ENCODE measurements at places on chromosomes 3 and 15.
A peak's percentile ranks its signal among the peaks of the same experiment; 100 is the strongest.

DNA sequence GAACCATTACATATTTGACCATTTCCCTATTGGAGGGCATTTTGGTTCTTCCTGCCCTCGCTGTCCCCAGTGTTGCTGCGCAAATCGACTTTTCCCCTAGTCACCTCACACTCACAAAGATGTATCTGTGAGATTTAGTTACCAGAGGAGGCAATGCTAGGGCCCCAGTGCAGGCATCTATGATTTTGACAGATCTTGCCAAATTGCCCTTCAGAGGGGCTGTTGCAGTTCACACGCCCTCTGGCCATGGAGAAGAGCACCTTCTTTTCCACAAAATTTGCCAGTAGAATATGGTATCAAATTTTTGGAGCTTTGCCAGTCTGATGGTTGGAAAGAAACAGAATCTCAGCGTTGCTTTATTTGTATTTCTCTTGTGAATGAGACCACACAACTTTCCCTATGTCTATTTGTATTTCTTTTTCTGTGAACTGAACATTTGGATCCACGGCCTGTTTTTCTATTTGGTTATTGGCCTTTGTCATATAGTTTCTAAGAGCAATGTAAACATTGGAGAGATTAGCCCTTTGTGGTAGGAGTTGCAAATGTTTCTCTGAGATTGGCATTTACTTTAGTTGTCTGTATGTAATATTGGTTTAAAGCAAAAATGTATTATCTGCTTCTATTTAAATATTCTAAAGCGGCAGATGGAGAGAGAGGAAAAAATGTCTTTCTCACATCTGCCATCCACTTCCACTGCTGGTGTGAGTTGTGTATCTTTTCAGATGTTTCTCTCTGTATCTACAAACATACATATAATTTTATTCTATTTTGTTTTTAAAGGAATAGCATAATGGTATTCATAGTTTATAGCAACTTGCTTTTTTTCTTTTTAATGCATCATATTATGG is 66.1 kb downstream of the DNASE1L3 start:
- no peak for DNase-seq

GRCh38 chr3:33149342-33149741 is 35.5 kb downstream of the CRTAP start:
- DNase-seq: peak; percentile 69

GRCh38 chr3:104165866-104166265 is 1200.8 kb upstream of the ALCAM start:
- no peak for DNase-seq

DNA sequence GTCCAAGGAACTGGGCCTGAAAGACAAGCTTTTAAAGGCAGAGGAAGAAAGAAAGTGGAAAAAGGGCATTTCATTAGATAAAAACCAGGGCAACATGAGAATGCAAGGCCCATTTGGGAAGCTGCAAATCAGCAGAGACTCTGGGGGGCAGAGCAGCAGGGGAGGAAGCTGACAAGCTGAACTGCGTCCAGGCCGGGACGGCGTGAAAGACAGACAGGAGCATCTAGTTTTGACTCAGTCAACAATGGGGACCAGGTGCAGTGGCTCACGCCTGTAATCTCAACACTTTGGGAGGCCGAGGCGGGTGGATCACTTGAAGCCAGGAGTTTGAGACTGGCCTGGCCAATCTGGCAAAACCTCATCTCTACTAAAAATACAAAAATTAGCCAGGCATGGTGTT is 69.9 kb downstream of the CDC25A start:
- DNase-seq: no peak

DNA sequence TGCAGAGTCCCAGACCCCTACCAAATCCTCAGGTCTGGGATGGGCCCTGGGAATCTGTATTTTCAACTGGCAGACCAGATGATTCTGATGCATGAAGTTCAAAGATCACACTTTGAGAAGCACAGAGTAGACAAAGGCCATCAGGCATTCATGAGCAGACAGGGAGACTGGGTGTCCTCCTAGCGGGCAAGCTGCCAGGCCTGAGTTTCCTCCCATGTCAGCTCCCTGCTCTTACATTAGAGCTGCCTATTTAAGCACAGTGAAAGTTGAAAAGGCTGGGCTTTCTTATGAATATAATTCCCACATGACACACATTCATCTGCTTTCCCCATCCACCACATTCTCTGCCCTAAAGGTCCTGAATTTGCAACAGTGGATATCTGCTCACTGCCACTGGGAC is 14.0 kb downstream of the CAPN3 start:
- no peak for DNase-seq

DNA sequence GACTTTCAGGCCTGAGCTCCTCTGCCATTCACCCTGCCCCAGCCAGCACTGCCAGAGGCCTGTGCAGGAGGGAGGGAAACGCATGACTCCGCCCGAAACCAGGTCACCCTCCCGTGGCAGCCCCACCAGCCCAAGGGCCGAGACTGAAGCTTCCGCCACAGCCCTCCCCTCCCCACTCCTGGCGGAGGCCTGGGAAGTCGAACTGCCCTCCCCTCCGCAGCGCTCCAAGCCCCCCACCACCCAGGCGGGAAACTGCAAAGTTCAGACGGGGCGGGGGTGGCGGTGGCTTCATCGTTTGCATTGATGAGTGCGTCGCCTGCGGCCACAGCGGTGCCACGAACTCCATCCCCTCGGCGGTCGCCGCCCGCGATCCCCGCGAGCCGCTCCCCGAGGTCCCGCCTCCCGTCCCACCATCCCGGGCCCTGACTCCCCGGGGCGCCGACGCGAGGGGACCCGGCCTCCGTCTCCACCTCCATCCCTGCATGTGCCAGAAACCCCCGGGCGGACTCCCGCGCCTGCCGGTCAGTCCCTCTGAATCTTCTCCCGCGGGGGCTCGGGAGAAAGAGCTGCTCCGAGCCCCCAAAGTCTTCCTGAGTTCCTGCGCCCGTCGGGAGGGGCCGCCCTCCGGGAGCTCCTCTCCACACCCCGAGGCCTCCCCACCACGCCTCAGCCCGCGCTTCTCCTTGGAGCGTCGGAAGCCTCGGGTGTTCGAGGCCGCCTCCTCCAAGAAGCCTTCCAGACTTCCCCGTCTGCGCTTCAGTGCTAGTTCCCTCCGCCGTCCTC is 698 bp downstream of the MELTF start:
- peak; percentile 30 for DNase-seq

DNA sequence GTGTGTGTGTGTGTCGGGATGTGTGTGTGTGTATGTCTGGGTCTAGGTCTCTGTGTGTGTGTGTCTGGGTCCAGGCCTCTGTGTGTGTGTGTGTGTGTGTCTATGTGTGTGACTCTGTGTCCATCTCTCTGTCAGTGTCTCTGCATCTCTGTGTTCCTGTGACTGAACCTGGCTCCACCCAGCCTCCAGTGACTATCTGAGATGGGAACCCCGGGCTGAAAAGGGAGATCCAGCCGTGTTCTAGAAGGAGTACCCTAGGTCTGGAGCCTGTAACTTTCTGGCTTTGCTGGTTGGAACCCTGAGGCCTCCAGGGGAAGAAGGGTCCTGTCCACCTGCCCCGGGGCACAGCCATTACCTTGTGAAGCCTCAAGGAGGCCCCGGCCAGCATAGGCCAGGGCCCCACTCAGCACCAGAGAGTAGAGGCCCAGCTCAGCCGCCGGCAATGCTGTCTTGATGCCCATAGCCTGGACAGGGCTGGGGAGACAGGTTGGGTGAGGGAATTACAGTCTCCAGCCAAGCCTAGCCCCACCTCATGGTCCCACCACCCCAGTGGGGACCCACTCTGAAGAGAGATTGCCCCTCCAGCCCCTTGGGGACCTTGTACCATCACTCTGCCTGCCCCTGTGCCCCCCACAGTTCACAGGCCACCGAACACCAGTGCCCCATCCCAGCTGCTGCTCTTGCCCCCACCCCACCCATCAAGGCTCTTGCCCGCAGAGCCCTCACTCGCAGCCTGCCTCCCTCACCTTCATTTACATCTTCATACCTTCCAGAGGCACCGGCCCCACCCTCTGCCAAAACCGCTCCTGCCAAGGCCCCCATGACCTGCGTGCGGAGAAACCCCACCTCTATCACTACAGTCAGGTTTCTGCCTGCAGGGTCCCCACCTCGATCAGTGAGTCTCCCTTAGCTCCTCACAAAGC is 2.0 kb downstream of the HHATL start:
- DNase-seq: no peak

GRCh38 chr15:94238539-94239118 is 7.3 kb downstream of the MCTP2 start:
- DNase-seq: peak; percentile 29

- no peak for DNase-seq
Measured at GRCh38 chr3:159548675-159549335, 439.8 kb upstream of the IL12A start.

GRCh38 chr3:61908382-61908781 is 347.0 kb downstream of the PTPRG start:
- DNase-seq: no peak

DNA sequence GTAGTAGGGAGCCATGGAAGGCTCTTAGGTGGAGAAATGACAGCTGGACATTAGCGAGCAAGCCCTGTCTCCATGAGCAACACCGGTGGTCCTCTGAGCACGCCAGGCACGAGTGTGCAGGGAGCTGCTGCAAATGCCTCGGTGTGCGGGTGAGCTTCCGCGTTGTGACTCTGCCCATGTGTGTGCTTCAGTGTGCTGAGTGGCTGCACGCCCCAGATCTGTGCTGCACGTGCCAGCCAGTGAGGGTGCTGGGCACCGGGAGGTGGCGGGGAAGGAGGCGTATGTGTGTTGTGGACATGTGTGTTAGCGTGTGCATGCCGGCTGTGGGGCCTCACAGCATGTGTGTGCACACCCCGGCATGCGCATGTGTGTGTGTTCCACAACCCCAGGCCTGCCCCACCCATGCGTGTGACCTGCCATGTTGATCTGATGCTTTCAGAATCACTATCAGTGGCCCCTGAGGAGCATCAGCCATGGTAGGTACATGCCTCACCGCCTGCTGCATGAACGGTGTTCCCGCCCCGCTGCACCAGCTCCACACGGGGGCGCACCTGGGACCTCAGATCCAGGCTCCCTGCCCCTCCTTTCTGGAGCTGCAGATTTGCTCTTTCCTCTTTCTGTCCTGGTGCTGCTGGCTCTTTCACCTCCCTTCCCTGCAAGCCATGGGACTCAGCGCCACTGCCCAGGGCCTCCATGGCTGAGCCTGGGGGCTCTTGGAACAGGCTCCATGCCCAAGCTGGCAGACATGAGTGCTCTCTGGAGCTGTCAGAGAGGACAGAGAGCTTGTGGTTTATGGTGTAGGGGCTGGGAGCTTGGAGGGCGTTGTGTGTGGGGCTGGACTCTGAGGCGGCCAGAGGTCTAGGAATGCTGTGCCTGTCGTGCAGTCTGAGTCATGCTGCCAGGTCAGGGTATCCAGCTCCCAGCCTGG is 169.4 kb downstream of the TBC1D2B start:
- peak; percentile 39 for DNase-seq

DNA sequence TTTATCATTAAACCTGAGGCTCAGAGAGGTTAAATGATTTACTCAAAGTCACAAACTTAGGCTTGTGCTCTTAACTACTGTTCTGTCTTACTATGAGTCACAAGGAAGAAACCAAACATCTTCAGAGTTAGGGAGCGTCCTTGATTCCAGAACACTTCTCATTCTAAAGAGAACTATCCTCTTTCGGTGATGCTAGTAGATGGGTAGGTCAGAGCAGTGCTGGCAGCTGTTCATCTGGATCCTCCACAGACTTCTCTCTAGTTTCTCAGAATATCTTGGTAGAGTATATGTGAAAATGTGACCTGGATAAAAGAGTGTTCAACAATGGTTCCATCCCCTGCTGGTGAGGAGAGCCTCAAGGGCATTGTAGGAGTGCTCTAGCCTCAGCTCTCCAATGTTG is 3.3 kb downstream of the ARL6IP5 start:
- DNase-seq: peak; percentile 51

DNA sequence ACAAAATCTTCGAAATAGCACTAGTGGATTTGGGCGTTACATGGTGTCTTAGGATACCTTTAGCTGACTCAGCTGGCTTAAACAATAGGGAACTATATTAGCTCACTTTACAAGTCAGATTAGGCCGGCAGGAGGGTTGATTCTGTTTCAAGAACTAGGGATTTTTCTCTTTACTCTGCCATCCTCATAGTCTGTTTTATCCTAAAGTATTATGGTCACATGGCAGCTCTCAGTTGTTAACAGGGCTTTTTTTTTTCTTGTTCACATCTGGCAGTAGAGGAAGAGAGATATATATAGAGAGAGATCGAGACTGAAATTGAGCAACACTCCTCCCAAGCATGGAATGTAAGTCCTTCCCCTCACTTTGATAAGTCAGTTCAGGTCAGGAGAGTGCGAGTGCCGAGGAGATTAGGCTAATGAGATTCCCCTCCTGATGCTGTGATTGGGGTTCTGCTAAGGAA is 32.9 kb downstream of the CHP1 start:
- DNase-seq: no peak

- no peak for DNase-seq
Measured at GRCh38 chr3:19190602-19191001, 42.3 kb downstream of the KCNH8 start.

- no peak for DNase-seq
Measured at GRCh38 chr15:40102897-40103858, 5.5 kb downstream of the BMF start.

- no peak for DNase-seq
Measured at GRCh38 chr15:54638666-54639065, 558.1 kb downstream of the RSL24D1 start.

- no peak for DNase-seq
Measured at GRCh38 chr3:157830556-157831236, 275.5 kb downstream of the SHOX2 start.

DNA sequence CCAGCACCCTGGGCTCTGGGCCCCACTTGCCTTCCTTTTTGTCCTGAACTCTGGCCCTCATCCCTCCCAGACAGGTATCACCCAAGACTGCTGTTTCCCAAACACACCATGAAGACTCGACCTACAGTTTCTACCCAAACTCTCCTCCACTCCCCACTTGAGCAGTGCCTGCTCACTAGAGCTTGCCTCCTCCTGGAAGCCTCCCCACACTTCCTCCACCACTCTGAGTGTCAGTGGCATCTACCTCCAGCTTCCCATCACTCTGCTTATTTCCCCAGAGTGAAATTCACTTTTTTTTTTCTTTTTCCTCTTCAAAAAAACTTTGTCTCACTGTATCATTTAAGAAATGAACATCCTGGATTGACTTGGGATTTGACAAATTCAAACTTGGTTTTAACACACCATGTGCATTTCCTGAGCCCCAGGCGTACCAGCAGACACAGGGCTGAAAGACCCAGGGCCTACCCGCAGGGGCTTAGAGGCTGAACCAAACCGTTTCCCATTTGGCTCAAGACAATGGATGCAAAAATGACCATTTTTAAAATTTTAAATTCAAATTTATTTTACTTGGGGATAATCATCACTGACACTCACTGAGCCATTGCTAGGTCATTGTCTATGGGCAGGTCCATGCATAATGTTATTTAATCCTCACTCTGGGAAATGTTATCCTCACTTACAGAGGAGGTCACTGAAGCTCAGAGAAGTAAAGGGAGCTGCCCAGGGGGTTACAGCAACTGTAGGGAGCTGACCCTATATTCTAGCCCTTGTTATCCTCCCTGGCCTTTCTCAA is 62.3 kb downstream of the IQSEC1 start:
- peak; percentile 33 for DNase-seq

Measured in CD14-positive monocyte (primary cell).